Activated naive CD8-positive, alpha-beta T cell treated with anti-CD3 and anti-CD28 coated beads for 36 hours (primary cell): ENCODE measurements at places on chromosomes 1 and 21. TPM values are rescaled to one million over a fixed set of nuclear protein-coding genes. Genes with fewer than 3 reads are reported as not detected.

SOX13 gene
- not detected for total RNA-seq

FMO4 gene
- total RNA-seq = 1.9 TPM

FYB2 gene
- not detected for total RNA-seq

GJA8 gene
- not detected for total RNA-seq

COL11A1 gene
- total RNA-seq = not detected

DNASE2B gene
- not detected for total RNA-seq

PERM1 gene
- not detected for total RNA-seq

MARK1 gene
- total RNA-seq = not detected

STUM gene
- not detected for total RNA-seq

CLEC20A gene
- not detected for total RNA-seq

NBPF4 gene
- not detected for total RNA-seq

TMPRSS15 gene
- not detected for total RNA-seq

KLF17 gene
- total RNA-seq = not detected

LCE2C gene
- not detected for total RNA-seq

DNA sequence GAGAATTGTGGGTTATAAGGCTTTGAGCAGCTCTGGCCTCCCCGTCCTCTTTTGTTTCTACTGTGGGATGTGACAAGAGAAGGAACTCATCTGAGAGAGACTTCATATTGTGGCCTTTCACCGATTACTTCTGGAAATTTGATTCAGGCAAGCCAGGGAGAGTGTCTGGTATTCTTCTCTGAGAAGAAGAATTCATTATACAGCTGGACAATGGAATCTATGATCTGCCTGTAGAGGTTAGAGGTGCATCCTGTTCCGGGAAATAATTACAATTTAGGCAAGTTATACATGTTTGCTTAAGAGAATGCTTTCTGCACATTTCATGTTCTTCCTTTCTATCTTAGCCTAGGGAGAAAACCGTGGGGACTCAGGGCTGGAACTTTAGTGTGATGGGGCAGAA is 12.8 kb upstream of the RNU1-2 start:
- no peak overlapping the region for H3K27ac ChIP-seq
- peaks cover 35% of the 10 kb centered on the region for H3K27me3 ChIP-seq
- H3K36me3 ChIP-seq = no peaks in the 10 kb centered on the region
- H3K4me1 ChIP-seq = no peaks in the 10 kb centered on the region

- H3K36me3 ChIP-seq = no peaks in the 10 kb centered on the region
- no peak for DNase-seq
- H3K4me3 ChIP-seq = no peak overlapping the region
- H3K4me1 ChIP-seq = no peaks in the 10 kb centered on the region
- H3K27ac ChIP-seq = no peak overlapping the region
These were observed 10.4 kb upstream of the UHMK1 start for GRCh38 chr1:162487241-162487640.

DNA sequence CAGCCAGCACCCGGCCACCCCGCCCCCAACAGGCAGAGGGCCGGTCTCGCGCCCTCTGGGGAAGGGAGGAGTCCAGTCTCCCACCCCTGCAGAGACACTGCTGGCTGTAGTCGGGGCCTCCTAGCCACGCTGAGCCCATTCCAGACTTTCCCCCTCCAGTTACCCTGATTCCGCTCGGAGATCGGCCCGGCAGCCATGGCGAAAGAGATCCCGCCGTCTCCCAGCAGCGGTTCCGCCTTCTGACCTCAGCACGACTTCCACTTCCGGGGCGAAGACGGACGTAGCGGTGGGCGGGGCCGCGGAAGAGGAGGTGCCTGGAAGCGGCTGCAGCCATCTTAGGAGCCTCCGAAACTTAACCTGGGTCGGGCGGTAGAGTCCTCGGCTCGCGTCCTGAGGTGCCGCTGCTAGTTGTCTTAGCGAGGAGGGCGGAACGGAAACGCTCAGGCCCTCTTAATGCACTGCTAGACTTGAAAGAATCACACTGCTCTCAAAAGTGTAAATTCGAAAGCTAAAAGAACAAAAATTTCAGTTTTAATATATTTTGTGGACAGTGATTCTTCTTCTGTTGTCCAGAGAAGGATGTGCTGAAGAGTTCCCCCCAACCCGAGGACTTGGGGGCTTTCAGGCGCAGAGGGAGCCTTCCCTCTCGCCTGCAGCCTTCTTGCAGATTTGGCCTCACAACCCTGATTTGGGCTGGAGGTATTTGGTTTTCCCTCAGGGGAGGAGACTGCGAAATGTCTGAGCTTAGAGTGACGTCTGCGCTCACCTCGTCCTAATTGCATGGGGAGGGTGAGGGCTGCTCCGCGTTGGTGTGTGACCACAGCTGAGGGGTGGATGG is at the start of gene SF3B4:
SF3B4 (minus strand) TSS at position 241 of the 838 bp plus-strand sequence; CDS start at position 197, 44 bp downstream.
- no peaks in the 10 kb centered on the region for H3K27me3 ChIP-seq
- peaks cover 42% of the 10 kb centered on the region for H3K36me3 ChIP-seq
- peaks cover 24% of the 10 kb centered on the region for H3K4me1 ChIP-seq
- peak within 1 kb of the TSS; percentile 98 for H3K4me3 ChIP-seq
- DNase-seq = peak; percentile 96

GRCh38 chr1:40244138-40244744 is 3.5 kb upstream of the TMCO2 start:
- no peak overlapping the region for H3K4me3 ChIP-seq
- no peaks in the 10 kb centered on the region for H3K27me3 ChIP-seq
- H3K4me1 ChIP-seq = peaks cover 26% of the 10 kb centered on the region
- peaks cover 12% of the 10 kb centered on the region for H3K36me3 ChIP-seq
- no peak overlapping the region for H3K27ac ChIP-seq
- no peak for DNase-seq

- no peak for DNase-seq
- H3K4me1 ChIP-seq = no peaks in the 10 kb centered on the region
- H3K27me3 ChIP-seq = no peaks in the 10 kb centered on the region
- H3K36me3 ChIP-seq = peaks cover 11% of the 10 kb centered on the region
- H3K4me3 ChIP-seq = no peak overlapping the region
These were observed 54.3 kb upstream of the EPHA8 start for GRCh38 chr1:22508991-22509390.

DNA sequence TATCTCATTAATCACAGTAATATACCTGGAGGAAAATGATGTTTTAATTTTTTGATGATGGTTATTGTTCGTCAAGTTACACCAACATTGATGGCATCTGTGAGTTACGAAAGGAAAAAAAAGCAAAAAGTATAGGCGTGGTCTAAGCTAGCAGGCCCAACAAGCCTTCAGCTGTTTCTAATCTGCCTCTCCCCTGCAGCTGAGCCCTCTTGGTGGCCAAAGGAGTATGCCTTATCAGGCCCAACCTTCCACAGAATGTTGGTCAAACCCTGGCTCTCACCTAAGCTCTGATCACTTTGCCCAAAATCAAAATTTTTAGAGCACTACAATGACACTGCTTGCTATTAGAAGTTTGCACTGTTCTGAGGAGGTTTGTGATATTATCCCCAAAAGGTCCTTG is 4.9 kb downstream of the C1orf105 start:
- no peaks in the 10 kb centered on the region for H3K36me3 ChIP-seq
- no peak overlapping the region for H3K27ac ChIP-seq
- H3K4me1 ChIP-seq = peaks cover 15% of the 10 kb centered on the region

DNA sequence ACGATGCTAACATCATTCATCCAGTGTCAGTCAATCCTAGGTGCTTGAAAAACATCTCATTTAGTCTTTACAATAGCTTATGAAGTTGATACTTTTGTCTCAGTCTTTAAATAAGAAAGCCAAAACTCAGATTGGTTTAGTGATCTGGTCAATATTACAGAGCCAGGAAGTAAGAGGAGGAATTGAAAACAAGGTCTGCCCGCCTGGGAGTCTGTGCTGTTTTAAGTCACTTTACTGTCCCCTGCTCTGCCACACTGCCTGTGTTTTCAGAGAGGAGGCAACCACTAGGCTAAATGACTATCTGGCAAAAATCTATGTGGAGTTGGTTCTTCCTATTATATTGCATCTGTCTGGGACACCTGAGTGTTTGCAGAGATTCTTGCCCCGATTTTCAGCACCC is 62.3 kb downstream of the ST6GALNAC3 start:
- no peak for DNase-seq
- peaks cover 6% of the 10 kb centered on the region for H3K4me1 ChIP-seq
- no peak overlapping the region for H3K4me3 ChIP-seq
- H3K27ac ChIP-seq = no peak overlapping the region

DNA sequence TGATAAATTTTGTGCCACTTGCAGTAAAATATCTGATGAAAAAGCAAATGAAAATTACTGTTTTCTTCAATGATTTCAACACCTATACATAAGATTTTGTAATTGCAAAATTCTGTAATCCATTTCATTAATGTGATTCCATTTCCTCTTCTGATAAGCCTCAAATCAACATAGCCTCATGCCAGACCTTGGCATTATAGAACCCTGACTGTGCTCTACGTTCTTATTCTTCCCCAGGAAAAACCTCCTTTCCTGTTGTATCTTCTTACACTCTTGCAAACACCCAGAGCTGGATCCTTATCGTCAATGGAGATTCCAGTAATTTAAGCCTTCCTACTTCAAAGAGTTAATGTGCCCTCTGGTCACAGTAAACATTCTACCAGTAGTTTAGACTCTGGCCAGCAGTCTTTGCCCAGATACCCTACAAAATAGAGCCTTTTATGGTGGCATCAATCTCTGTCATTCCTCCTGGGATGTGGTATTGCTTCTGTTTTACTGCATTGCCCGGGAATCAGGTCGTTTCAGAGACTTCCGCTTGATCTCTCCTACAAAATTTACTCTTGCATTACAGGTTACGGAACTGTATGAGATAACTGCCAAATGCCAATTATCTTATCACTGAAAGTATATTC is 48.5 kb upstream of the CHRM3 start:
- no peak overlapping the region for H3K27ac ChIP-seq
- no peaks in the 10 kb centered on the region for H3K4me1 ChIP-seq
- H3K27me3 ChIP-seq = no peaks in the 10 kb centered on the region
- DNase-seq = no peak

- H3K4me3 ChIP-seq = no peak overlapping the region
- no peak for DNase-seq
- no peaks in the 10 kb centered on the region for H3K36me3 ChIP-seq
These were observed 474.3 kb upstream of the C1orf87 start for GRCh38 chr1:60547821-60548220.

DNA sequence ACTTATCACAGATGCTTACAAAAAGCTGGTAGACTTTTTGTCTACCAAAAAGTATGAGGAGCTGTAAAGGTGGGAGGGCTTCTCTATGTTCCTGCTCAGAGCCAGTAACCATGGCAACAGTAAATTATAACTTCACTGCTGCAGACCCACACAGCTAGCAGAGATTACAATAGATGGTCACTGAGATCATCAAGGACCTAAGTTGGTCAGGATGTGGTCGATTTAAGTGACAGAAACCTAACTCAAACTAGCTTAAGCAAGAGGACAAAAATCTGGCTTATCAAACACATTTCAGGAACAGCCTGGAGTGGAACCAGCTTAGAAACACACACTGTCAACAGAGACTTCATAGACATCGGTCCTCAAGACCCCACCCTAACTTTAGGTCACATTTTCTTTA is 113.4 kb upstream of the ATP1A1 start:
- no peak for DNase-seq
- peaks cover 2% of the 10 kb centered on the region for H3K36me3 ChIP-seq
- peaks cover 53% of the 10 kb centered on the region for H3K4me1 ChIP-seq
- no peaks in the 10 kb centered on the region for H3K27me3 ChIP-seq

- H3K27me3 ChIP-seq = no peaks in the 10 kb centered on the region
- peak; percentile 28 for DNase-seq
- peaks cover 6% of the 10 kb centered on the region for H3K36me3 ChIP-seq
- peaks cover 34% of the 10 kb centered on the region for H3K4me1 ChIP-seq
- peak overlapping the region; percentile 80 for H3K4me3 ChIP-seq
These were observed 427 bp downstream of the AKR7A2 start for GRCh38 chr1:19311503-19311930.

GRCh38 chr21:43808367-43808766 is 19.0 kb downstream of the RRP1 start:
- H3K27ac ChIP-seq = no peak overlapping the region
- H3K36me3 ChIP-seq = no peaks in the 10 kb centered on the region
- H3K4me1 ChIP-seq = peaks cover 14% of the 10 kb centered on the region
- no peaks in the 10 kb centered on the region for H3K27me3 ChIP-seq
- DNase-seq = no peak
- H3K4me3 ChIP-seq = no peak overlapping the region

DNA sequence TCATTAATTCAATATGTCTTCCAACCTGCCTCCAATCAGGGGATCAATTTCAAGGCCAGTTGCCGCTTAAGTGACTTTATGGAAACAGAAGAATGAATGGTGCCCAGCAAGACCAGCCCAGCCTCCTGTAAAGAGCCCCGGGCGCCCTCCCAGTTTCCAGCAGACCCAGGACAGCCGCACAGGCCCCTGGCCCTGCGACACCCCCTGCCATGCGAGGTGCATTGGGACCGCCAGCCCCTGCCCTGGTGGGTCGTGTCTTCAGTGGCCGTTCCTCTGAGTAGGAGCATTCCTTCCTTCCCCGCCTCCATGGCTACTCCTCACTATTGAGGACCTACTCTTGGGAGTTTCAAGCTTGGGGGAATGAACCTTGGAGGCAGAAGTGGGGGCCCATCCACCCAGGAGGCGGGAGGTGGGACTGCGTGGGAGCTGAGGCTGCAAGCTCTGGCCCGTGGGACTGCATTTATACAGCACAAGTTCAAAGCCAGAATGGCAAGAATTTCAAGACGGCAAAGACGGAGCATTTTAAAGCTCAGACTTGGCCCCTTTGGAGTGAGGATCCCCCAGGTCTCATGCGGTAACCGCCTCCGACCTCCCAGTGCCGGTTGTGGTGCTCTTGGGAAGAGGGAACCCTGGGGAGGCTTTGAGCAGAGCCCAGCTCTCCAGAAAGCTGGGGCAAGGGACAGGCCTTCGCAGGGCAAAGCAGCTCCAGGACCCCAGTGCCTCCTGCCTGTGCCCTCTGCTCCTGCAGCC is 73.1 kb upstream of the ACTRT2 start:
- DNase-seq = no peak
- no peaks in the 10 kb centered on the region for H3K4me1 ChIP-seq
- no peak overlapping the region for H3K4me3 ChIP-seq

DNA sequence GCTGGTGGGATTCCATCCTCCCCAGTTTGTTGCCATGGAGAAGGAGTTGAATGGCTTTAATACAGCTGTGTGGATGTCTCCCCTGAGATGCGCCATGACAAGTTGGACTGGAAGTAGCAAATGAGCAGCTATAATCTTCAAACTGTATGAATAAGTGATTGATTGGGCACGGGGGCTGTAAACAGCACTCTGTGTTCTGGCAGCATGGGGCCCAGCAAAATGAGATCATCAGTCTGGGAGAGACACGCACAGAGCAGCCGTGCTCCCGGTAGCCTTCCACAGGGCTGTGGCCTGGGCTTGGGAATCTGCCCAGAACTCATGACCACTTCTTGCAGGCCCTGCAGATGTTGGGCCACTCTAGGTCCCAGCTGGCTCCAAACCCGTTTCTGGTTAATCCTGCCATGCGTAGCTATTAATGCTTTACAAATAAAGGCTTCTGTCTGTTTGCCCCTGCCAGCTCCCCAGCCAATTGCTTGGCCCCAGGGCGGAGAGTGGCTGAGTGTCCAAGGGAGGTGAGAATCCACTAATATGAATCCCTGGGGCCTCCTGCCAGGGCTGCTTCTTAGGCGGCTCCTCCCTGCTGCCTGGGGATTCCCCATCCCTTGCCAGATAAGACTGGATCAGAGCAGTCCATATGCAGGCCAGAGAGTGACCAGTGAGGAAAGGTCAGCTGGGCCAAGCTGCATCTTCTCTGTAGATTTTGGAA is 642.9 kb downstream of the AJAP1 start:
- H3K4me1 ChIP-seq = peaks cover 3% of the 10 kb centered on the region
- H3K4me3 ChIP-seq = no peak overlapping the region
- H3K27ac ChIP-seq = no peak overlapping the region
- no peaks in the 10 kb centered on the region for H3K27me3 ChIP-seq
- H3K36me3 ChIP-seq = no peaks in the 10 kb centered on the region
